ENCODE measurements at places on chromosomes 2 and 18. TPM values are rescaled to one million over a fixed set of nuclear protein-coding genes. Genes with fewer than 3 reads are reported as not detected.

GRCh38 chr2:84276590-84277255, 182.4 kb downstream of the SUCLG1 start:
- DNase-seq: no peak

- DNase-seq: no peak
Observed at GRCh38 chr2:239441261-239442078, 40.6 kb upstream of the HDAC4 start.

GRCh38 chr2:204544961-204545860, at the start of gene PARD3B:
TSS of gene PARD3B (plus strand) at chr2:204545475. CDS start at chr2:204546000, 525 bp downstream.
- peak; percentile 14 for DNase-seq

DNA sequence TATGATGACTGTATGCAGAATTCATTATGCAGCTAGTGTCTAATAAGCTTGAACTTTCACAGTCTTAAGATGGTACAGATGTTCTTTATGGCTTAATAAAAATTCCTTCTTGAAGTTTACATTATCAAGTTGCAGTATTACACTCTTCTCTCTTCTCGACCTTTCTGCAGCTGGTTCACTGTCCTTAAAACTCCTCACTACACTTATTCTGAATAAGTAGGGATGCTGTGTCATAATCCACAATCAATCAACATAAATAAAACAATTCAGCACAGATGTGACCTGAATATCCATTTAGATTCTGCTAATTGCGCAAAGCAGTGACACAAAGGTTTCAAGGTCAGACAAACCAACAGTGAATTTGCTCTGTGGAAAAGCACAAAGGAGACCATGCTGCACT, 356.8 kb downstream of the SUCLG1 start:
- DNase-seq: no peak

- no peak for DNase-seq
Observed at GRCh38 chr18:21933931-21934765, 193.6 kb downstream of the MIB1 start.

DNA sequence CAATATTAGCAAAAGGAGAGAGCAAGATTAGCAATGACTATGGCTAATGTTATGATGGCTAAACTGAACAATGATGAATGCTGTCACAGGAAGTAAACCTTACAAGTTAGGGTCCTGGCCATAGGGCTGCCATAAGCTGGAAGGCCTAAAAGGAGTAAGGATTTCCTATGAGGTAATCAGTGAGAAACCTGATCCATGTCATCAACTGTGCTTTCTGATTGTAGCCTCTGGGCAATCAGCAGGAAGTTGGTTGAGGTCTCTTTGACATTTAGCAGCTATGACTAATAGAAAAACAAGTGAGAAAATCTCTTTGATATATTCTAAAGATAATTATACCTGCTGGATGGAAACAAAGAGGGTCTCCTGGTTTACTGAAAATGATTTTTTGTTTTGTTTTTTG, 193.0 kb downstream of the RAB3GAP1 start:
- DNase-seq: peak; percentile 30

- DNase-seq: no peak
Observed at GRCh38 chr2:231321021-231321420, 74.5 kb upstream of the B3GNT7 start.

DNA sequence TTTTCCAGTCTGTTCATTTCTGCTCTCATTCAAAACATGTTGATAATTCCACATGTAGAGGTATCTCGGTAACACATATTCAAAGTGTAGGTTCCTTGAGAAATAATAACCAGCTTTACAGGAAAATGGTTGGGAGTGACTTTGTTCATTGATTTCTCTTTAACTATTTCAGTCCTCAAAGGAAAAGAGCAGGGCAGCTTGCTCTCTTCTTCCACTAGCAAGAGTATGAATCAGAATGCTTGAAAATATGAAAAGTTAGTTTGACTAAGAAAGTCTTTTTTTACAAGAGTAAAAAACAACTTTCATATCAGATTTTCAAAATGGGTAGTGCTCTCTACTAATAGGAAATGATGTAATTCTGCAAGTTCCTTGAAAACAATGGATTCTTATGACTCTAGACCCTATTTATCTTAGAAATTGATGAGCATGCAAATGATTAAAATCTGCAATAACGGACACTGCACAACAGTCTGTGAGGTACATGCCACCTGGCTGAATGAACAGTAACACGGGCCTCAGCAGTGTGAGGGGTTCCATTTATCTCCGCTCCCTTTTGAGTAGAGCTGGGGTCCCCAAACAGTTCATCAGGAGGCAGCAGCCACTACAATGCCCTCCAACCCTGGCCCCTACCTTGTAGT, 65.6 kb downstream of the IRS1 start:
- no peak for DNase-seq

GRCh38 chr2:239015901-239016675, 168.2 kb downstream of the TWIST2 start:
- no peak for DNase-seq

CYP27A1 gene
- total RNA-seq: 19.2 TPM

RFTN2 gene
- total RNA-seq: 9.8 TPM

DSG4 gene
- total RNA-seq: not detected

GPR35 gene
- total RNA-seq: 0.13 TPM

CHN1 gene
- 9.9 TPM for total RNA-seq

NHEJ1 gene
- total RNA-seq: 16.3 TPM

NYAP2 gene
- total RNA-seq: not detected

KCNE4 gene
- under 0.01 TPM for total RNA-seq

CPLX4 gene
- total RNA-seq: not detected

All from dermis microvascular lymphatic vessel endothelial cell (primary cell).